A549 (cell line): ENCODE measurements at places on chromosomes 16 and 17. TPM values are rescaled to one million over a fixed set of nuclear protein-coding genes. Genes with fewer than 3 reads are reported as not detected.

- no peak for DNase-seq
These were observed 13.6 kb upstream of the NKD1 start for GRCh38 chr16:50534556-50534955.

GRCh38 chr16:29808219-29808900 lies 2.0 kb downstream of the MAZ start:
- no peak for DNase-seq

DNA sequence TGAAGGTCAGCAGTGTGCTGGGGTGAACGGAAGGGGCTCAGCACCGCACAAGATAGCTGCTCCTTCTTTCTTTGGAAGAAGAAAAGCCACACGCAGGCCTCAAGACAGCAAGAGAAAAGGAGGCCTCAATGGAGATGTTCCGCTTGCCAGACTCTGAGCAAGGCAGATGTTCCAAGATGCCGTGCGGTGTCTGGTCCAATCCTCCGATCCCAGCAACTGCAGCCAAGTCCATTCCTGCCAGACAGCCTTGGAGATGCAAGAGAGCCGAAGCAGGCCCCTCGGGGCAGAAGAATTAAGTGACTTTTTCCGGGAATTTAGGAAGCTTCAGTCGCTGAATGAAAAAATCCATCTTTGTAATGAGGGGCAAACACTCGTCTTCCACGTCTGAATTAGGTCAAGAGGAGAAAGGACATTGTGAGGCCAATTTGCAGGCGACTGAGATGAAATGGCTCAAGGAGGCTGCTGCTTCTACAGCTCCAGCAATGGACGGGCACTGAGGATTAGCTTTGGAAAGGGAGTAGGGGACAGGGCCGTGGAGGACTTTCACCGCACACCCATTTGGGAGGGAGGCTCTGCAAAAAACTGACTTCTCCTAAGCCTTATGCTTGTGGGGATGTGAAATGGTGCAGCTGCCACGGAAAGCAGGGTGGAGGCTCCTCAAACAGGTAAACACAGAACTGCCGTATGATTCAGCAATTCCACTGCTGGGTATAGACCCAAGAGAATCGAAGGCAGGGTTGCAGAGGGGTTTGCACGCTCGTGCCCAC lies 44.7 kb downstream of the RPH3AL start:
- DNase-seq: no peak

GRCh38 chr17:70661342-70662222 lies 492.2 kb downstream of the KCNJ2 start:
- peak; percentile 34 for DNase-seq

DNA sequence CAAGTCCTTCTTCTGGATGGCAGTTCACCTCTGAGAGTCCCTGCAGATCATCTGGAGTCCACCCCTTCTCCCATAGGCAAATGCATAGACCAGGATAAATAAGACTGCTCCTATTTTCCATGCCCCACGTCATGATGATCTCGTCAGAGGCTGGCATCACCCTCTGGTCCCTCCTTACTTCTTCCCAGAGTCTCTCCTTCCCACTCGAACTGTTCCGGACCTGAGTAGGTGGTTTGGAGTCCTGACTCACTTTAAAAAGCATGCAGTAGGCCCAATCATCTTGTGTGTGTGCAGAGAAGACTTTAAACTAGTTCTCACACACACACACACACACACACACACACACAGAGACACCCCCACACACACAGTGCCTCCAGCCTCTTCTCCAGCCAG lies 72.0 kb downstream of the SOX9 start:
- no peak for DNase-seq

DNA sequence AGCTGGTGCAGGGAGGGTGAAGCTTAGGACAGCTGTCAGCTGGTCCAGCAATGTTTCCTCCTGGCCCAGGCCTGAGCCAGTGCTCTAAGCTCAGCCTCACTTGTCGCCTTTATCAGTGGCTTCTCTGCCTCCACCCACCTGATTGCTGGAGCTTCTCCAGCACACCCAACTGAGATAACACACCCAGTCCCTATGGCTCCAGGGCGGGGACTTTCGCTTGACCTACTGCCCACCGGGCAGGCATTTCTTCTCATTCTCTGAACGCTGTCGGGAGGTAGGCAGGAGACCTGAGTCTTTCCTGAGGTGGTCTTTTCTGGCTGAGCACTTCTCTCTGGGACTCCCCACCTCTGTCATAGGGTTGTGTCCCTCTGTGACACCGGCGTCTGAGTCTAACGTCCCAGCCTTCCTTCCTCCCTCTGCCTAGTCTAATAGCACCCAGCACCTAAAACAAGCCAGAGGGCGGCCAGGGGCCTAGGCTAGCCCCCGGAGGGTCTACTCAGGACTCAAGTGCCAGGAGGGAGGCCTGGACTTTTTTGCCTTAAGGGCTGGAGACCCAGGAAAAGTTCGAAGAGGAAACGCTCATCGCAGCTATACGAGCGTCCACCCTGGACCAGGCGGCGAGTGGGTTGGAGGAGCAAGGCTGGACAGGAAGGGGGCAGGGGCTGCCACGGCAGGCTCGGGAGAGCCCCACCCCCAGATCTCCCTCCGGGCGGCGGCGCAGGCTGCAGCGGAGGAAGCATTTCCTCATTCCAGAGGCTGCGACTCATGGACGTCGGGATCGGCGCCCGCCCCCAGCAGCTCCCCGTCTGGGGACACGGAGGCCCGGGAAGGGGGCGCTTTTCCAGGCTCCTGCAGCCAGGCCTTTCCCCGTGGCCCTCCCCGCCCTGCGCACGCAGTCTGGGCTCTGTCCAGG lies 756 bp downstream of the TAX1BP3 start:
- peak; percentile 89 for DNase-seq

GRCh38 chr16:56042416-56042815 lies 148.9 kb upstream of the GNAO1 start:
- no peak for DNase-seq

Gene OR1A1
- not detected in 3 replicates for polyA plus RNA-seq
